ENCODE measurements at places on chromosomes 6 and 20. TPM values are rescaled to one million over a fixed set of nuclear protein-coding genes. Genes with fewer than 3 reads are reported as not detected.

DNA sequence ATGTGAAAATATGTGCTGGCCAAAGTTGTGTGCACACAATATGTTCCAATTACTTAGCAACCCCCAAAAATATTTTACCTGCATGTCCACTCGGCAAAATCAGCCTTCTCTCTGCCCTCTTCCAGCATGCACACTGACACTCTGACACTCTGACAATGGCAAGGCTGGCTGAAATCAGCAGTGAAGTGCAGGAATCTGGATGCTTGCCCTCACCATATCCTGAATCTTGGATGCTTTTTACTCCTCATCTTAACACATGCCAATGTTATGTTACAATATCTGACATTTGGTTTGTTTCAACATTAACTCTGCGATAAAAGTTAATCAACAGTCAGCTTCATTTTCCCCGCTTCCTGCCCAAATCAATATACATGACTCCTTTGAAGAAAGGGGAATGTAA, 203.2 kb downstream of the COL9A1 start:
- no peak overlapping the region for H3K27ac ChIP-seq
- no peaks in the 10 kb centered on the region for H3K4me1 ChIP-seq
- H3K27me3 ChIP-seq, result no peaks in the 10 kb centered on the region
- H3K36me3 ChIP-seq, result no peaks in the 10 kb centered on the region

DNA sequence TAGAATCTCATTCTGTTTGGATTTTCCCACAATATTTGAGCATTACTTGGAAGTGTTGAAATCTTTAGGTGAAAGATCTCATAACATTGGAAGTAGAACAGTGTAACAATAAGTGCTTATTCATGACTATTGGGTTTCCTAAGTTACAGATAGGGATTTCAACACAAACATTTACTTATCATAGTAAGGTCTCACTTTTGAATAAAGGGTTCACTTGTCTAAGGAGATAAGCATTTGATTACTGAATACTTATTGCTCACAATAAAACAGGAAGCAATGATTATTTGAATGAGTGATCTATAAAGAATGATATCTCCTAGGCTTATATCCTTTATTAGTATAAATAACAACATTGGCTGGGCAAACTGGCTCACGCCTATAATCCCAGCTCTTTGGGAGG, 14.8 kb downstream of the DDX43 start:
- H3K36me3 ChIP-seq, result no peaks in the 10 kb centered on the region
- H3K4me3 ChIP-seq, result no peak overlapping the region
- H3K4me1 ChIP-seq, result no peaks in the 10 kb centered on the region

- no peaks in the 10 kb centered on the region for H3K27me3 ChIP-seq
- peaks cover 14% of the 10 kb centered on the region for H3K4me1 ChIP-seq
- DNase-seq, result peak; percentile 50
Observed at GRCh38 chr20:44552950-44553908, 29.1 kb upstream of the PKIG start.

Gene HTR1E
- total RNA-seq, result not detected

DNA sequence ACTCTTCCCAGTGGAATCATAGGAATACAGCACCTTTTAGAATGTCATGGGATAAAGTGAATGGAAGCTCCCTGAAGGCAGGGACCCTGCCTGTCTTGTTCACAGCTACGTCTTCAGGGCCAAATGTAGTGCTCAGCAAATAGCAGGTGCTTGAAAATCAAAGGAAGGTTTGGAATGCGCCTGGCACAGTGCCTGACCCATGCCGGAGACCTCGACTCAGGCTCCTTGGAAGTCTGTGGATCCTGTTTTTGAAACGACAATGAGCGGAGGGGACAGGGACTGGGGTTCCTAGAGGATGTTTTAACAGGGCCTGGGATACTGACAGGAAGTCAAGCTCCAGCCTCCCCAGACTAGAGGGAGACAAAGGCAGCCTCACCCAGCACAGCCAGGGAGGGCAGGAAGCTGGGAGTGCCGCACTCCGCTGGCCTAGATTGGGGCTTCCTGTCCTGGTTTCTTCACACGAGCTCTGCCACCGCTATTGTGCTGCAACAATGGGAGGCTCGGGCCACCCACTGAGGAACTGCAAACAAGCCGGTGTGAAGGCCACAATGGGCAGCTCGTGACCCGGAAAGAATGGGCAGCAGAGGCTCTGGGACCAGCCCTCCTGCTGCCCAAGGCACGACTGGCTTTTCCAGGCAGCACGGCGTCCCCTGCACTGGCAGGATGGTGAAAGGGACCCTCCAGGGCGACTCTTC, 76.7 kb downstream of the PREX1 start:
- H3K36me3 ChIP-seq, result peaks cover 3% of the 10 kb centered on the region
- H3K4me1 ChIP-seq, result peaks cover 32% of the 10 kb centered on the region
- peak; percentile 87 for DNase-seq

Gene HSPA12B
- 19.9 TPM for total RNA-seq

Gene CPXM1
- total RNA-seq, result 0.55 TPM

Gene STMND1
- 2.9 TPM for total RNA-seq

- no peak for DNase-seq
- no peak overlapping the region for H3K27ac ChIP-seq
- no peaks in the 10 kb centered on the region for H3K36me3 ChIP-seq
- H3K4me3 ChIP-seq, result no peak overlapping the region
Observed at GRCh38 chr6:136528477-136528876, 21.7 kb downstream of the MAP7 start.

Gene GMDS
- 13.1 TPM for total RNA-seq

Data from upper lobe of left lung (tissue), 6 donors.